Urothelium cell line (cell line): ENCODE measurements at places on chromosomes 1 and 21.

GRCh38 chr21:43210454-43211071, 41.8 kb downstream of the CRYAA start:
- no peak for DNase-seq

- DNase-seq, result peak; percentile 72
Observed at GRCh38 chr1:23793018-23793781, 2.3 kb downstream of the LYPLA2 start.

DNA sequence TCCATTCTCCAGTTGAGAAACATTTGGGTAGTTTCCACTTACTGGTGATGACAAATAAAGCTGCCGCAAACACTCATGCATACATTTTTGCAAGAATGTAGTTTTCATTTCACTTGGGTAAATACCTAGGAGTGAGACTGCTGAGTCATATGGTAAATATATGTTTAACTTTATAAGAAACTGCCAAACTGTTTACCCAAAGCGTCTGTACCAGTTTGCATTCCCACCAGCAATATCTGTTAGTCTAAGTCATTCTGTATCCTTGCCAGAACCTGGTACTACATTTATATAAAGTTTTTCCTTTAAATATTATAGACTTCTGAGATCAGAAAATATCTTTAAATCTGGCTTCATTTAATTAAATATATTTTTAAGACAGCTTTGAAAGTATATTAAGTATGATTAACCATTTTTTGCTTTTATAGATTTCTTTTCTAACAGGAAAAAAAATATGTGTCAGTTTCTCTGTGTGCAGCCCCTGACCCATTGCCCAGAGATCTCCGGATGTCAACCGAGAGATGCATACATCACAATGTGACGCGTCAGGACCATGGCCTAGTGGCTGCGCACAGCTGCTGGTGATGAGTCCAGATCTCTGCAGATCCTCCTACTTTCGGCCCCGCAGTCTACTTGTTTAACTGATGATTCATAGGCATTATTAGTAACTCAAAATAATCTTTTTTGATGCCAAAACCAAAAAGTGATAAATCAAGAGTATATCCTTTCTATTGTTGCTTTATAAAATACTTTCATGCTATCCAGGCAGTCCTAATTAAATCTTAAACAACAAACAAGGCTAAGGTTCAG, 227.1 kb upstream of the MAP1LC3C start:
- no peak for DNase-seq

- no peak for DNase-seq
Observed at GRCh38 chr1:114453361-114453784, 57.6 kb downstream of the TRIM33 start.

DNA sequence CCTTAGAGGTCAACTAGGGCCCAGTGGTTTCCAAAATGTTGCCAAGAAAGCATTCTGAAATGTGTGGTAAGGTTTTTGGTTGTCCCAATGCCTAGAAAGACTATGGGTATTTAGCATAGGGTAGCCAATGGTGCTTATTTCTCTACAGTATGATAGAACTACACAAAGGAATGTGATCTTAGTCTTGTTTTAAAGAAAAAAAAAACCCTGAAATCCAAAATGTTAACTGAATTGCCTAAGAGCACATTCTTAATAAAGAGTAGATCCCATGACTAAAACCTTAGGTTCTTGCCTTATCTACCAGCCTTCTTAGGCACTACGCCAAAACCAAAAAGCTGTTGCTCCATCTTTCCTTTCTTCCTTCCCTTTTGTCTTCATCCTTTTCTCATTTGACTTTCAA, 428.2 kb downstream of the MRPL39 start:
- no peak for DNase-seq

DNA sequence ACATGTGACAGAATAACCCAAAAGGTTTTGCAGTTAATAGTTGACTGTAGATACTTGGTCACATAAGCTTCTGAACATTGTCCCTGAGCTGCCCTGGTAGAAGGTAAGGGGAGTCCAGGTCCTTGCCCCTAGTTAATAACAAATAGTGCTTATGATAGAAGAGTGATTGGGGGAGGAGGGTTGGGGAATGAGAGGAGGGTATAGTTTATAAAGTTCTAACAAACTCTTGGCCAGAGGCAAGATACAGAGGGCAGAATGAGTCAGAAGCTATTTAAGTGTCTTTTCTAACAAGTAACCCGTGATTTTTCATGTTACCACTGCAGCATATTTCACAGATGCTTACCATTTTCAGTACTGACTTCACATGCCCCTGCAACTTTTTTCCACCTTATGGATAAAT, 26.7 kb upstream of the MYOCOS start:
- DNase-seq, result no peak

DNA sequence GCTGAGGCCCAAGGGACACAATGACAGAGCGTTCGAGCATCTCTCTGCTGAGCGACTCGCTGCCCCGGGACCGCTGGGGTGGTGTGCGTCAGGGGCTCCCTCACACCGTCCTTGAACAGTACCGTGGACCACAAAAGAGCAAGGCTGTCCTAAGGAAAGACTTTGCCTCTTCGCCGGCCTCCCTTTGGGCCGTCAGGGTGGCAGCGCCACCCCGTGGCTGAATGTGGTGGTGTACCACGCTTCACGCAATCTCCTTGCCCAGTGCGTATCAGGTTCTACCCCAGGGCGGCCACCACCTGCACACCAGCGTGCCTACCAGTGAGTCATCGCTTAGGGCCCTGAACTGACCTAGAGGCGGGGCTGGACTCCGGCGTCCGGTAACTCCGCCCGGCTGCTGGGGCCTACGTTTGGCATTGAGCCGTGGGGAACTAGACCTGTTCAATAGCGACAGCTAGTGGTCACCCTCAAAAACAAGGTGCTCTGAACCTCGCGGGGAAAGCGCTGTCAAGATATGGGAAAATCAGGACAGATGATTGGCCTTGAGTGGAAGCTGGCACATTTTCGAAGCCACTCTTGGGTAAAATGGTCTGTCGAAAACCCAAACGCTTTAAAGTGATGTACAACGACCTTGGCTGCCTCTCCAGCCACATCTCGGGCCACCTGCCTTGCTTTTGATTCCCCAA, 8.1 kb upstream of the TRAF3IP3 start:
- peak; percentile 99 for DNase-seq

- no peak for DNase-seq
Observed at GRCh38 chr1:106957795-106958194, 98.7 kb upstream of the PRMT6 start.

DNA sequence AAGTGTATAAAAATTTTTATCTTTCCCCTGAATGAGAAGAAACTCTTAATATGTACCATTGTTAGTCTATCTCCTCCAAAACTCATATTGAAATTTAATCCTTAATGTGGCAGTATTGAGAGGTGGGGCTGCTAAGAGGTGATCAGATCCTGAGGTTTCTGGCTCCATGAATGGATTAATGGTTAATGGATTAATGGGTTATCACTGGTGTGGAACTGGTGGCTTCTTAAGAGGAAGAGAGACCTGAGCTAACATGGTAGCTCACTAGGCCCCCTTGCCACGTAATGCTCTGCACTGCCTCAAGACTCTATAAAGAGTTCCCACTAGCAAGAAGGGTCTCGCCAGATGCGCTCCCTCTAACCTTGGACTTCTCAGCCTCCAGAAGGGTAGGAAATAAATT, 70.6 kb upstream of the ZBTB18 start:
- DNase-seq, result no peak

- no peak for DNase-seq
Observed at GRCh38 chr1:245748240-245748639, 593.5 kb downstream of the KIF26B start.

- no peak for DNase-seq
Observed at GRCh38 chr1:115810609-115811008, 30.3 kb downstream of the NHLH2 start.

DNA sequence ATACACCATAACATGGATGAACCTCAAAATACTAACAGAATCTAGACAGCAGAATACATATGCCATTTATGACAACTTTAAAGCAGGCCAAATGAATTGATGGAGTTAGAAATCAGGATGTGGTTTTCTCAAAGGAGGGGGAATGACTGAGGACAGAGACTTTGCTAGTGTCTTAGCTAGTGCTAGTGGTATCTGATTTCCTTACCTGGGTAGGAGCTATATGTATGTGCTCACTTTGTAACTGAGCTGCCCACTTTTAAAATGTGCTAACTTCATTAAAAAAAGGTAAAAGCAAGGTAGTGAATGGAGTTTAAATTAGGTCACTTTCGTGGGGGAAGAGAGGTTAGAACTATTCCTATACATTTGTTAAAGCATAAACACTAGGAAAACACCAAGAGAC, 2.6 kb downstream of the GTF2B start:
- no peak for DNase-seq

GRCh38 chr1:66275601-66276023, 258.3 kb upstream of the SGIP1 start:
- no peak for DNase-seq

DNA sequence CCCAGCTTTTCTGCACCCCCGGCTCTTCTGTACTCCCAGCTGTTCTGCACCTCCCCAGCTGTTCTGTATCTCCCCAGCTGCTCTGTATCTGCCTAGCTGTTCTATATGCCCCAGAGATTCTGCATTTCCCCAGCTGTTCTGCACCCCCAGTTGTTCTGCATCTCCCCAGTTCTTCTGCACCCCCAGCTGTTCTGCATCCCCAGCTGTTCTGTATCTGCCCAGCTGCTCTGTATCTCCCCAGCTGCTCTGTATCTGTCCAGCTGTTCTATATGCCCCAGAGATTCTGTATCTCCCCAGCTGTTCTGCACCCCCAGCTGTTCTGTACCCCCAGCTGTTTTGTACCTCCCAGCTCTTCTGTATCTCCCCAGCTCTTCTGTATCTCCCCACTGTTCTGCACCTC, 41.1 kb downstream of the UMODL1 start:
- no peak for DNase-seq

- DNase-seq, result no peak
Observed at GRCh38 chr1:217407534-217408001, 223.3 kb downstream of the GPATCH2 start.

DNA sequence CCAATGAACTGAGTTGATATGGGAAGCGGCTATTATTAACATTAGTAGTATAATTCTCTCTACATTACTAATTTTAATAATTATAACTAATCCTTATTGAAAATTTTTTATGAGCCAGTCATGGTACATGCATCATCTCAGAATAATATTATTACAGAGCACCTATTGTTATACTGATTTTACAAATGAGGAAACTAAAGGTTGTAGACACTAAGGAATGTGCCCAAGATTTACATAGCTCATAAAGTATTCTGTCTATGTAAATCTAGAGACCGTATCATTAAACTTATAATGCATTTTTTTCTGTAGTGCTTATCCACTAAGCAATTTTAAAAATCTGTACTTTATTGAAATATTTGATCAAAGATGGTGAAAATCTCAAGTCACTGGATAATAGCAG, 825.9 kb downstream of the PLA2G4A start:
- DNase-seq, result no peak

DNA sequence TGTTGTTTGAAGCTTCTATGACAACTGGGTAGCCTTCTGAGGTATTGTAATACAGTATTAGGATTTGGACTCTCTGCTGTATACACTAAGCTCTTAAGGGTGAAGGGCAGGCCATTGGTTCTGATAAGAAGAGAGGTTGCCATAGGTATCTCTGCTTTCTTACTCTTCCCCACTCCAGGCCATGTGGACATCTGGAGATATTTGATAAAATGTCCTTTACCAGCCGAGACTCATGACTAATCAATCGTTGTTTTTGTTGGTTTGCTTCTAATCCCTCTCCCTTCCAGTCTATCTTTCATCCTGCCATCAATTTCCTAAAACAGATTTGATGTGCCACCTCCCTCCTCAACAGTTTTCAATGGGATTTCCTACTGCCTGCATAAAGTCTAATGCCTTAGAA, 64.6 kb upstream of the WDR26 start:
- DNase-seq, result no peak

DNA sequence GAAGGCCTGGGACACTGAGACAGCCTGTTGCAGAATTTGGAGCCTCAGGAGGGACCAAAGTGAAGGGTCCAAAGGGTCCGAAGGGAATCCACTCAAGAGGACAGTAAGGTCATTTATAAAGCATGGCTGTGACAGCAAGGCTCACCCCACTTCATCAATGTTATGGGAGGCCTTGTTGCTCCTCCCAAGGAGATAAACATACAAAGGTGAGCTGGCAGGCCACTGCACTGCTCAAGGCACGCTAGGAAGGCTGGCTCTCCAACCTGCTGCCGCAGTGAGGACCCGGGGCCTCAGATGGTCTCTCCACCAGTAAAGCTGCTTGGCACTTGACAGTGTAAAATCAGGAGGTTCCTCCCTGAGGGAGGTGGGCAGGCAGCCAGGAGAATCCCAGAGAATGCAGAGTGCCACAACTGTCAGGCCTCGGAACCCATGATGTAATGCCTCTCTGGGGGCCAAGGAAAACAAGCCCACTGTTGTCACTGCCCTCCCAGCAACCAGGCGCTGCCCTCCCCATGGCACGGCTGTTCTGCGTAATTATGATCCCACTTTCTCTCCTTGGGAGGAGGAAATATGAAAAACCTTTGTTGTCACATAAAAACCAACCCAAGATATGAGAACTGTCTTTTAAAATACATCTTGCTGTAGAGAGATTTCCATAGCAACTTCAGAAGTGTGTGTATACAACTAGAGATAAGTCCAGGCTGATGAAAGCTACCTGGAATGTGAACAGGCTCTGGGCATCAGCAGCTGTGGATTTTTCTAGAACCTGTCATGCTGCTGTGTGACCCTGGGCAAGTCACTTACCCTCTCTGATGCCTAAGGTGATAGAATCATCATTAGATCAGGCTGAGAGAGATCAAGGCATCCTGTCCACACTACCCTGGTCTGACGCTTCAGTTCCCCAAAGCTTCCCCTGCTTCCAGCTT, 102.5 kb downstream of the KCNN3 start:
- DNase-seq, result no peak

- no peak for DNase-seq
Observed at GRCh38 chr1:116697548-116698243, 30.2 kb upstream of the IGSF3 start.

- no peak for DNase-seq
Observed at GRCh38 chr1:12258272-12258671, 28.4 kb downstream of the VPS13D start.

- no peak for DNase-seq
Observed at GRCh38 chr1:177069490-177069889, 95.0 kb downstream of the ASTN1 start.

- DNase-seq, result no peak
Observed at GRCh38 chr1:61230523-61230922, 148.2 kb downstream of the NFIA start.

DNA sequence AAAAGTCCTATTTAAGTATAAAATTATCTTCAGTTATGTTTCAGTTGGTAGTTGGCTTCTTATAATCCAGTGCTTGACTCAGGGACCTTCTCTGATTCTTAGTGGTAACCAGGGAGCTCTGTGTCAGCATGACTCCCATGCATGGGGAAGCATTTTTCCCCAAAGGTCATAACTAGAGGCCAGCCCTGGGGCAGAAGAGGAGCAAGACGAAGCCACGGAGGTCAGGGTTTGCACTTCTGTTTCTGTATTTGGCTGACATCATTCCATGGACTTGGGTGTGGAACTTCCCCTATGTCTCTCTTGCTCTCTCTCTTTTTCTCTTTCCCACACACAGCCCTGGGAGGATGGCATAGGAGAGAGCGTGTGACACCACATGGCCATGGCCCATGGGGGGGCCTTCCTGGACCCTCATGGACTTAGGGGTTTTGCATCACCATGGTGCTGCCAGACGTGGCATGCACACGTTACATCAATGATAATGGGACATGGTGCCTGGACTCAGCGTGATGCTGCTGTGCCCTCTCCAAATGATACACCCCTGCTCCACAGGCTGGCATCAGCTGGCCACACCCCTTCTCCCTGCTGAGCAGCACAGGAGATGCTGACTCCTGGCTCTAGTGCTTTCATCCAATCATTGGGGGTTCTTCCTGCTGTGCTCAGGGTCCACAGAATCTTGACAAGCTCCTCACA, 260.5 kb downstream of the KCNJ6 start:
- no peak for DNase-seq

- no peak for DNase-seq
Observed at GRCh38 chr1:230145505-230145899, 78.5 kb downstream of the GALNT2 start.
